ENCODE measurements at places on chromosomes 3 and 15. TPM values are rescaled to one million over a fixed set of nuclear protein-coding genes. Genes with fewer than 3 reads are reported as not detected.

- H3K4me1 ChIP-seq = no peaks in the 10 kb centered on the region
- no peak overlapping the region for H3K27ac ChIP-seq
- no peak overlapping the region for H3K4me3 ChIP-seq
- DNase-seq = no peak
Observed at GRCh38 chr3:17775073-17775472, 32.6 kb upstream of the TBC1D5 start.

GRCh38 chr3:77041811-77042210 lies 1.9 kb downstream of the ROBO2 start:
- DNase-seq = no peak
- no peaks in the 10 kb centered on the region for H3K36me3 ChIP-seq
- peaks cover 5% of the 10 kb centered on the region for H3K27me3 ChIP-seq
- no peaks in the 10 kb centered on the region for H3K4me1 ChIP-seq
- H3K27ac ChIP-seq = no peak overlapping the region
- H3K4me3 ChIP-seq = peak overlapping the region; percentile 89

DNA sequence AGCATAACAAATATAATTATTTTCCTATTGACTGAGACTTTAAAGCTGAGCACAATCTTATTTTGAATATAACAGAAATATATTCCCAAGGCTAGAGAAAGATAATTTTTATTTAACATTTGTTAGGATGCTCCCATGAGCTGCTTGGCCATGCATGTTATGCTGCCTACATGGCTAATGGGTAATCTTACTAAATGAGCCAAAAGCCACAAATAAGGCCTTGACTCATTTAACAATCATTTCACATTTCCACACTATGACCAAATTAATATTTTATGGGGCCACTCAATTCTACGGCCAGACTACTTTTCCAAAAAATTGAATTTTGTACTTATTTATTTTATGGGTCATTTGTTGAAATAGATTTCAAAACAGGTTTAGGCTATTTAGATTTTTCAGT lies 141.7 kb downstream of the MEIS2 start:
- no peaks in the 10 kb centered on the region for H3K36me3 ChIP-seq
- H3K4me1 ChIP-seq = no peaks in the 10 kb centered on the region
- no peak for DNase-seq
- no peaks in the 10 kb centered on the region for H3K27me3 ChIP-seq

Gene MYLK
- 15.5 TPM for total RNA-seq
